ENCODE measurements at places on chromosomes 7 and 10.
A peak's percentile ranks its signal among the peaks of the same experiment; 100 is the strongest.

- DNase-seq, result no peak
These were observed 113.8 kb upstream of the EGFR start for GRCh38 chr7:54904986-54905385.

DNA sequence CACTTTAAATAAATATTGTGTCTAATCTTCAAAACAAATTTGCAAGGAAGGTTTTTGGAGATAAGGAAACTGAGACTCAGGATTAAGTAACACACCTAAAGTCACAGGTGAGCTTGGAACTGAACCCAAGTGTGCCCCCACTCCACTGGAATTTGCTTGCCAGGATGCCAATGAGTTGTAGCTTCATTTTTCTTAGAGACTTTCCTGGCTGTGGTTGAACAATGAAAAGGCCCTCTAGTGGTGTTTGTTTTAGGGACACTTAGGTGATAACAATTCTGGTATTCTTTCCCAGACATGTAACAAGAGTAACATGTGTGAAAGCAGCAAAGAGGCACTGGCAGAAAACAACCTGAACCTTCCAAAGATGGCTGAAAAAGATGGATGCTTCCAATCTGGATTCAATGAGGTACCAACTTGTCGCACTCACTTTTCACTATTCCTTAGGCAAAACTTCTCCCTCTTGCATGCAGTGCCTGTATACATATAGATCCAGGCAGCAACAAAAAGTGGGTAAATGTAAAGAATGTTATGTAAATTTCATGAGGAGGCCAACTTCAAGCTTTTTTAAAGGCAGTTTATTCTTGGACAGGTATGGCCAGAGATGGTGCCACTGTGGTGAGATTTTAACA lies 1.5 kb downstream of the IL6 start:
- no peak for DNase-seq

DNA sequence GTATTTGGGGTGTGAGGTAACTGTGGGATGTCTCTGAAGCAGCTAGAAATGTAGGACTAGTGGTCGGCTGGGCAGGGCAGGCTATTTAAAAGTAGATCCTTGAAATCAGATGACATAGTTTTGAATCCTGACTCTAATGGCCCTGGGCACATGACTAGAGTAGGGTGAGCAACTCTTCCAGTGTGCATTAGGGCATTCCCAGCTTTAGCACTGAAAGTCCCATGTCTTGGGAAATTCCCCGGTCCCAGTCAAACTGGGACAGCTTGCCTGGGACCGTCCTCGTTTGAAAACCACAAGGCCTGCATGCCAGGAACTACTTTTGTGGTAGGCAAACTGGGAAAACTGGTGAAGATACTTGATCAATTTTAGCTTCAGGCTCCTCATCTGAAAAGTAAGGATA lies 255.3 kb downstream of the PTEN start:
- DNase-seq, result no peak

DNA sequence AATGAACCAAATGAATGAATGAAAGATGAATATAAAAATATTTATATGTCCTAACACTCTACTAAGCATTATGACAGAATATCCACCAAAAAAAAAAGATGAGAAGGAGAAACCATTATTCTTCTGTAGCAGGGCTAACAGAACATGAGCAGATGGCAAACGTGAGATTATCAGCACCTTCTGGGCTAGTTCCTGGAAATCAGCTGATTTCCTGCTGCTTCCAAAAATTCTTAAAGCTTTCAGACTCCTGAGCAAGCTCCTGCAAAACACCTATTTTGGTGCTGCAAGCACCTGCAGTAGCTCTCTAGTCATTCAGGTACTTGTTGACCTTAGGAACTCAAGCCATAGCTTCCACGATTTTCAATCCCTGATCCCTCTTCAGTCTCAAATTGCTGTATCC lies 51.8 kb downstream of the NPSR1 start:
- DNase-seq, result no peak

DNA sequence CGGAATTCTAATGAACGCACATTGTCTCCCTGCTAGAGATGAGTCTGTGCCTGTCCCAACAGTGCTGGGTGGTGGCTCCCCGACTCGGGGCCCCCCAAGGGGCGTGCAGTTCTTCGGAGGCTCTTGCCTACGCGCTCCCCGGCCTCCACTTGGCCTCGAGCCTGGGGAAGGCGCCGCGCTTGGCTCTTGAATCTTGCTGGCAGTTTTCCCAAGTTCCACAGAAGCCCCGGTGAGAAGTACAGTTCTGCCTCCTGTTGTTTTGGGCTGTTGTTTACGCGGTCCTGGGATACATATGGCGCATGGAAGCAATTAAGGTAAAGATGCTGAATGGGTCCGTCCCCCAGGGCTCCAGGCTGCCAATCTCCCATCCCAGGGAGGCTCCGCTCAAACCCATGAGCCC lies 32.6 kb upstream of the UNCX start:
- DNase-seq, result no peak

- no peak for DNase-seq
These were observed 96.9 kb upstream of the IL6 start for GRCh38 chr7:22630069-22630468.

GRCh38 chr10:132643709-132644526 lies 106.3 kb downstream of the INPP5A start:
- DNase-seq, result no peak

GRCh38 chr7:13920053-13920697 lies 69.3 kb downstream of the ETV1 start:
- no peak for DNase-seq

DNA sequence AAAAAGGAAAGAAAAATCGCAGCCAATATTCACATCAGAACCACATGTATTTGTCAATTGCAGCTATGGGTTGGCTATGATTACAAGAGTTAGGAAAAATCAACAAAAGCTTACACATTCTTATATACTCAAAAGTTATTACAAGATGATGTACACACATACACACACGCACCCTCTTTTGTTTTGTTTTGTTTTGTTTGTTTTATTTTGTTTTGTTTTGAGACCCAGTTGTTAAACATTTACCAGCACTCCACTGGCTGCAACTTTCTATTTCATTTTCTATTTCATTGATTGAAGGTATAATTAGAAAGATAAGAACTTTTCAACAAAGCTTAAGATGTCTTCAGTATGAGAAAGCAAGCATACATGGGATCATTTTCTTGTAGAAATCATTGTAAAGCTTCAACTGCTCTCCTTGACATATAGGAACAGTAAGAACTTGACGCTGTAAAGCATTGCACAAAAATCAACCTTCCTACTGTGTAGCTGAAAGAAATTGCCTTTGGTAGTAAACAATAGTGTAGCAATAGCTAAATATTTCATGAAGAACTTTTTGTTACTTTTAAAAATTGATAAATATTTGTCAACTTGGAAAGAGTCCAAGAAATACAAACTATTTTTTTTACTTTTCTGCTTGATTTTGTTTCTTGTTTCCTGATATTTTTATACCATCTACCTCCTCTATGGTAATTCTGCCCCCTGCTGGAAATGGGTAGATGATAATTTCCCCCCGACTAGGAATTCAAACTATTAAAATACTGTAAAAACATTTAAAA lies 205.9 kb downstream of the MBL2 start:
- DNase-seq, result no peak

- no peak for DNase-seq
These were observed 1.2 kb upstream of the HHEX start for GRCh38 chr10:92688573-92688926.

GRCh38 chr10:96222441-96222840 lies 48.9 kb downstream of the BLNK start:
- no peak for DNase-seq

DNA sequence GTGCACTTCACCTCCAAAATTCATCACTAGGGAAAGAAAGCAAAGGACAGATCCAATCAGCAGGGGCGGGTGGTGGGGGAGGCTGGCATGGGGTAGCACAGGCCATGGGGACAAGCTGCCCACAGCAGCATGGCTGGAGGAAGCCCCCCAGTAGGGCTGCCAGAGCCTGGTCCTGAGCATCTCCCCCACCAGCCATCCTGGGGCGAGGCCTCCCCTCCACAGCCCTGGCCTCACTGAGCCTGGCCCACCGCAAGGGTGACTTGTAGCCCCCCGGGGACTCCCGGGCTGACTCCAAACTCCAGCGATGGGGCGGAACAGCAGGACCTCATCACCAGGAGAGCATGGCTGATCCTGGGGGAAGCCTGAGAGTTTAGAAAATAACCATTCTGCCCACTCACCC lies 92.4 kb upstream of the TCERG1L start:
- no peak for DNase-seq

- no peak for DNase-seq
These were observed 51.2 kb downstream of the WDFY4 start for GRCh38 chr10:48735836-48736390.

DNA sequence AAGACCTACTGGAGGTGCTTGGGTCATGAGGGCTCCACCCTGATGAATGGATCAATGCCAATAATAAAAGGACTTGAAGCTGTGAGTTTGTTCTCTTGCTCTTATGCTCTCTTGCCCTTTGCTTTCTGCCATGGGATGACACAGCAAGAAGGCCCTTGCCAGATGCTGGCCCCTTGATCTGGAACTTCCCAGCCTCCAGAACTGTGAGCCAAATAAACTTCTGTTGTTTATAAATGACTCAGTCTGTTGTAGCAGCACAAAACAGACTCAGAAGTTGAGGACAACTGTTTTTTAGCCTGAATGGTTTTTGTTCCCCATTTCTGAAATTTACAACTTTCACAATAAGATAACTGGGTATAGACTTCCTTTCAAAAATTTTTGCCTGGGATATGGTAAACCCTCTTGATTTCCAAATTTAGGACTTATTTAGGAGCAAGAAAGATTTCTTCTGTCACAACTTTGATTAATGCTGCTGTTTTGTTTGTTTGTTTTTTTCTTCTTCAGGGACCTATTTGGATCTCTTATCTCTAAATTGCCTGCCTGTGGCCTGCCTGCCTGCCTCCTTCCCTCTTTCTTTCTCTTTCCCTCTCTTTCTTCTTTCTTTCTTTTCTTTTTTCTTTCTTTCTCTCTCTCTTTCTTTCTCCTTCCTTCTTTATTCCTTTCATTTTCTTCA lies 12.1 kb downstream of the ENTPD1 start:
- peak; percentile 67 for DNase-seq

DNA sequence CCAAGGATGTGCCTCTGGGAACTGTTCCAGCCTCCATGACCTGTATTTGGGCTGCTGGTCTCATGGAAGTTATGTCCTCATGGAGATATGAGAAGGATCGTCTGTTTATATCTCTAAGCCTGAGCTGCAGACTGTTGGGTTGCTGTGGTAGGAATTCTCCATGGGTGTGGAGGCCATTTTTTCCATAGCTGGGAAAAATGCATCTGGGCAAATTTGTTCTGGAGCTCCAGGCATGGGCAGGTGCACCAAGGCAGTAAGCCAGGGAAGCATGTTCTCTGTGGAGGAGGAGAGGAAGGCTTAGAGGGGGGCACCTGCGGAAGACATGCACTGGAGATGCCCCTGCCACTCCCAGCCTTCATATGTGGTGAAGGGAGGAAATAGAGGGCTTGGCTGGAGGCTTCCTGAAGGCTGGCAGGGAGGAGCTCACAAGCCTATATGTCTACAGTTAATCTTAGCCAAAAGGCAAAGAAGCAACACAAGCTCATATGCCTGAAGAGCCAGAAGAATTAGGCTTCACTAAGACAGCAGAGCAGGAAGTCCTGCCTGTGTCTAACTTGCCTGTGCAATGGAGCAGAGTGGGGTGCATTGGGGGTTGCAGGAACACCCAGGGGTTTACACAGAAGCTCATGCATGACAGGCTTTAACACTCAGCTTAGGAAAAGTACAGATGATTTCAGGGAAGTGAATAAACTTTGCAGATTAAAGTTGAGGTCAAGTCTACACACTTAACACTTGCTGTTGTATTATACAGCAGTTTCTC lies 35.1 kb upstream of the CXCL12 start:
- DNase-seq, result no peak

GRCh38 chr10:103661198-103661950 lies 167.9 kb downstream of the NEURL1 start:
- no peak for DNase-seq

- peak; percentile 47 for DNase-seq
These were observed 148.4 kb upstream of the KAT6B start for GRCh38 chr10:74677951-74678350.

DNA sequence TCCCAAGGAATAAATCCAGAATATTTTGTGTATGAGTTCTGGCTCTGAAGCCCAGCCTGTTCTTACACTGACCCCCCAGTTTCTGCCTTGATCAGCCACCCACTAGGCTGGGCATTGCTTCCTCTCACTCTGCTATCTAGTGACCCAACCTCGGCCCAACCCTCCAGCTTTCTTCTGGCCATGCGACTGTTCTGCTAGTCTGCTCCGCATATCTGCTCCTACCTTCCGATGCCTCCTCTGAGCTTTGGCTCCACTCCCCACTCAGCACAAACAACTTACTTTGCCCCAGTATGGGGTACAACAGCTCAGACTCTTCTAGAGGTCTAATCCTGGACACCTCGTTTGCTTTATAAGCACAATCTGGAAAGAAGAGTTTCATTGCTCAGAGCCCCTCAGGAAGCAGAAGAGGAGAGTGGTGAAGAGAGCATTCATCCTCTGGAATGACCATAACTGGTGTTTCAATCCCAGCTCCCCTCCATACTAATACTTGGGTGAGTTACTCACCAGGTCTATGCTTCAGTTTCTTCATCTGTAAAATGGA lies 99.6 kb downstream of the NPSR1 start:
- DNase-seq, result no peak

DNA sequence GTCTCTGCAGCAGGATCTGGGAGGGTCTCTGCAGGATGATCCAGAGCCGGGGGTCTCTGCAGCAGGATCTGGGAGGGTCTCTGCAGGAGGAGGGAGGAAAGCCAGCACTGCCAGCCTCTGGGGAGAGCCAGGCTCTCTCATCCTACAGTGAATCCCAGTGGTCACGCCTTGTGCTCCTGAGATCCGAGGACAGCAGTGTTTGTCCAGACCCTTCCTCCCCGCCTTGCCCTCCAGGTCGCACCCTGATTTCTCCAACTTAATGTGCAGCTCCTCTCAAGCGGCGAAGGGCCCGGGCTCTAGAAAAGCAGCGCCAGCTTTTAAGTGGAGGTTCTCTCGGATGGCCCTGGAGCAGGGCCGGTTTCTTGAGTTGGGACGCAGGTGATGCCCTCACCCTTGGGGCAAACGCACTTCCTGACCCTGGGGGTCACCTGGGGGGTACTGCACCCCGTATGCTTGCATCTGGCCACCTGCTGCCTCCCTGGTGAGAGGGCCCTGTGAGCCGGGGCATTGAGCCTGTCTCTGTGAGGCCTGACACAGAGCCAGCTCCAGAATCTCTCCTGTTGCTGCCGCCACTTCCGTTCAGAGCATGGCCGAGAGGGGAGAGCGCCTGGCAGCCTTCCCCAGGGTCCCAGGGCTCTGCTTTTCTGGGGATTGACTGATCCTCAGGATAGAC lies 111.6 kb downstream of the ACTR3B start:
- DNase-seq, result no peak

GRCh38 chr7:147472556-147472955 lies 1118.0 kb upstream of the C7orf33 start:
- no peak for DNase-seq

DNA sequence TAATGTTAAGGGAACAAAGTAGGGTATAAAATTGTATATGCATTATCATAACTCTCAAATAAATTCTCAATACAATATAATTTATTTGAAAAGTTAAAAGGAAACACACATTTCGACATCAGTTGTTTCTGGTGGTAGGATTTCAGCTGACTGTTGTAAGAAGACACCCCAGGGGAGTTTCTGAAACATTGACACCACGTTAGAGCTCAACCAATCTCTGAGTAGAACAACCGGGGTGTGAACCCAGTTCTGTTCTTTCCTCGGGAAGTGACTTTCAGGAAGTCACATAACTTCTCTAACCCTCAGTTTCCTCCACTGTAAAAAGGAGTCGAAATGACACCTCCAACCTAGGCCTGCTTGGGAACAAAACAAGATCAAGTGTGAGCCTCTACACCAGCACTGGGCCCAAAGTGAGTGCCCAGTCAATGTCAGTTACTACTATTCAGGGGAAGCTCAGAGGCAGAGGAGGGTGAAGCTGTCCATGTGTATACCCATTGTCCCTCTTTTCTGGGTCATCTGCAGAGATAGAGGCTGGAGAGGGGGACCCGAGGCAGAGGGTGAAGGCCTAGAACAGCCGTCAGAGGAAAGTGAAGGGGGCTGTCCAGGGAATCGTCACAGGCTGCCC lies 67.1 kb downstream of the AOAH start:
- no peak for DNase-seq

All from GM06990 (cell line).